ENCODE measurements at places on chromosomes 4 and X.
A peak's percentile ranks its signal among the peaks of the same experiment; 100 is the strongest.

DNA sequence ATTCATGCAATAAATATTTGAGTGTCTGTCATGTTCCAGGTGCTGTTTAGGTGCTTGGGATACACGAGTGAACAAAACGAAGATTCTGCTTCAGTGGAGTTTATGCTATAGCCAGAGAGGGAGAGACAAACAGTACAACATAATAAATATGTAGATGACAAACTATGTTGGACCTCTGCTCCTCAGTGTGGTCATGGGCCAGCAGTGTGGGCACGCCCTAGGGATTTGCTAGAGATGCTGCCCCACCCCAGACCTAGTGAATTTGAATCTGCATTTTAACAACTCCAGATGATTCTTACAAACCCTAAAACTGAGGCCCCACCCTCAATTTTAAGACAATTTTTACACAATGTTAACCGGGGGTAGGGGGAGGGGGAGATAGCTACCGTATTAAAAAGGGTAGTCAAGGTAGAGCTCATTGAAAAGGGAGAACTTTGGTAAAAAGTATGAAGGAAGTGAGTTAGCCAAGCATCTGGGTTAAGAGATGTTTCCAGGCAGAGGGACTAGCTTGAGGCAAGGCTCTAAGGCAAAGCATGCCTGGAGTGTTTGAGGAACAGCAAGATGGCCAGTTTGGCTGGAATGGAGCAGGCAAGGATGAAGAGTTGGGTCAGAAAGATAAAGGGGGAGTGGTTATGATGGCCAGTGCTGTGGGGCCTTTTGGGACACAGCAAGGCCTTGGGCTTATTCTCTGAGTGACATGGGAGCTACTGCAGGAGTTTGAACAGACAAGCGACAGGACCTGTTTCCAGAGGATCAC, 42.4 kb downstream of the SEPSECS start:
- no peak for DNase-seq

DNA sequence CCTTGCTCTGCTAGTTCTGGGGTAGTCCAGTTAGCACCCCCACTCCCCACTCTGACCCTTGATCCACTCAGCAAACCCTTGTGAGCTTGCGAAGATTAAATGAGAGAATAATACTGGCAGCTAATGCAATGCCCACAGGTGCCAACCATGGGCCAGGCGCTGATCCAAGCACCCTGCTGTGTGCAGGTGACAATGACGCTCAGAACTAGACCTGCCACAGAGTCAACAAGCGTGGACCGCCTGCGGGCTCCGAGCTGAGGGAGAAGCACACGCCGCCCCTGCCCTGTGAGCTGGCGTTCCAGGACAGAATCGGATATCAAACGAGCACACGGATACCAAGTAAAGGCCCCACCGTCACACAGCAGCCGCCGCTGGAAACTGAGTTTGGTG, 129.2 kb downstream of the FAM53A start:
- no peak for DNase-seq

GRCh38 chrX:135632353-135632752, 81.1 kb upstream of the CT45A1 start:
- no peak for DNase-seq

GRCh38 chr4:169802873-169803272, 45.1 kb upstream of the HPF1 start:
- DNase-seq: no peak

DNA sequence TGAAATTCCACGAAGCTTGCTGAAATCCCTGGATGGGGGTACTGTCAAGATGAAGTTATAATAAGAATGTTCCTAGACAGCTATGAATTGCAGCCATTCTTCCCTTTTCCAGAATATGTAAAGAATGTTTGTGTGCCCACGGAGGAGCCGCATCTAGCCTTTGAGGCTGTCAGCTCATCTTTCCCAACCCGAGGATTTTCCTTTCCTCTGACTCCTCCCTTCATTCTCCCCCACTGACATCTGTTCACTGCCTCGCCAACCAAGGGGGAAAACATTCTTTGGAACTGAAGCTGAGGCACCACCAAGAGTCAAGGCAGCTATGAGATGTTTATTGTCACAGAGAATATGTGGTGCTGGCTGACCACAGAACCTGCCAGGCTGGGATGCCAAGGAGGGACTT, 8.8 kb downstream of the NHSL2 start:
- DNase-seq: no peak

DNA sequence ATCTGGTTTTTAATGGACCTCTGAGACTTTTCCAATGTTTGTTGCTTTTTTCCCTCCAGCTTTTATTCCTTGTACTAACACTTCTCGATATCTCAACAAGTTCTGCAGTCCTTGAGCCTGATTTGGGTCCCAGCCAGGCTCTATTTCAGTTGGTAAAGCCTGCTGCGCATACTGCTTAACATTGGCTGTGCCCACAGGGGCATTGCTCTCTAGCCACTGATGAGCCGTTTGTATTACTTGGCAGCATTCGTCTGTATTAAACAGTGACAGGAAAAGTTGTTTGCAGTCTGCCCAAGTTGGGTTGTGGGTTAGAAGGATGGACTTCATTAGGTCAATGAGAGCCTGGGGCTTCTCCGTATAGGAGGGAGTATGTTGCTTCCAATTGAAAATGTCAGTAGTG, 59.6 kb upstream of the XAGE1B start:
- no peak for DNase-seq

DNA sequence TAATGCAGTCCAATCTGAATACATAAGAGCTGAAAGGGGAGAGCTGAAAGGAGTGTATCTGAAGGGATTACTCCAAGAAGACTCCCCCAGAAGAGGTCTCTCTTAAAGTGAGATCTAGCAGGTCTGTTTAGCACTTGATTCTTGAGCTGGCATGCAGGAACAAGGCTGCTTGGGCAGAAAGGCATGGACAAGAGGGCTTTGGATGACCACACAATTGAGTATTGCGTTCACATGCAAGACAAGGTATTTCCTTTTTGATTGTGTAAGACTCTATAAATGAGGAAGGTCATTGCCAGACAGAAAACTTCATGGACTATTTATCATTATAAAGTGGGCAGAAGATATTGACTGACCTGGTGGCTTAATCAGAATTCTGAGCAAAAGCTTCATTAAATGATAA, 145.5 kb upstream of the AFF2 start:
- no peak for DNase-seq

GRCh38 chr4:123077330-123077729, 154.9 kb upstream of the NUDT6 start:
- no peak for DNase-seq

- no peak for DNase-seq
Measured at GRCh38 chr4:84697615-84698201, 114.8 kb downstream of the CDS1 start.

DNA sequence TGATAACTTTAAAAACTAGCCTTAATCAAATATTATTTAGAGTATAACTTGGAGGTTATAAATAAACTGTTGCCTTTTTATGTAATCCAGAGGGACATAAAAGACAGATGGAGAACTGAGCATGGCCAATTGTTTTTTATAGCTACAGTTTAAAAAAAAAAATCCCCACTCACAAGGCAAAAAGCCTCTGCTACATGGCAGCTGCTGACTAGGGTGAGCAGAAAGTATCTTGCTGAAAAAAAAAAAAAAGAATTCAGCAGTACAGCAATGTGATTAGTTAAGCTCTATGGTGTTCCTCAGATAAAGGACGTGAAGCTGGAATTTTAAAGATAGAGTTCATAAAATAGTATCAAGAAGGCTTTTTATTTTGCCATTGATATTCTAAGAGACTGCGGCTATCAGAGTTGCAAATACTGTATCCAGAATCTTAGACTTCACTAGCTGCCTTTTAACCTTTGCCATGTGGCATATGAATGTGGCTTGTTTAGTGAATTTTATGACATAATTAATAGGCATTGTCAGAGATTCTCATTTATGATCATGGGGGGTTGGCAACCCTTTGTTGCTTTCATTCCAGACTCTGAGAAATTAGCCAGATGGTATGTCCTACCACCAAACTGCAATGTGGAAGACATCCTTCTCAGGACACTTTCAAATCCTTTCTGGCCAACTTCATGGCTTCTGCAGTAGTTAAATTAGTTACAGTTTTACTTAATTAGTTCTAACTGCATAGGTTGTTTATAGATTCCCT, 498.0 kb downstream of the STPG2 start:
- DNase-seq: no peak

- DNase-seq: no peak
Measured at GRCh38 chrX:141791856-141792255, 46.3 kb upstream of the MAGEC3 start.

- DNase-seq: peak; percentile 30
Measured at GRCh38 chr4:17544205-17544604, 29.2 kb downstream of the CLRN2 start.

All from adrenal gland (tissue), 19 donors.